ENCODE measurements at places on chromosomes 3 and 15.

DNA sequence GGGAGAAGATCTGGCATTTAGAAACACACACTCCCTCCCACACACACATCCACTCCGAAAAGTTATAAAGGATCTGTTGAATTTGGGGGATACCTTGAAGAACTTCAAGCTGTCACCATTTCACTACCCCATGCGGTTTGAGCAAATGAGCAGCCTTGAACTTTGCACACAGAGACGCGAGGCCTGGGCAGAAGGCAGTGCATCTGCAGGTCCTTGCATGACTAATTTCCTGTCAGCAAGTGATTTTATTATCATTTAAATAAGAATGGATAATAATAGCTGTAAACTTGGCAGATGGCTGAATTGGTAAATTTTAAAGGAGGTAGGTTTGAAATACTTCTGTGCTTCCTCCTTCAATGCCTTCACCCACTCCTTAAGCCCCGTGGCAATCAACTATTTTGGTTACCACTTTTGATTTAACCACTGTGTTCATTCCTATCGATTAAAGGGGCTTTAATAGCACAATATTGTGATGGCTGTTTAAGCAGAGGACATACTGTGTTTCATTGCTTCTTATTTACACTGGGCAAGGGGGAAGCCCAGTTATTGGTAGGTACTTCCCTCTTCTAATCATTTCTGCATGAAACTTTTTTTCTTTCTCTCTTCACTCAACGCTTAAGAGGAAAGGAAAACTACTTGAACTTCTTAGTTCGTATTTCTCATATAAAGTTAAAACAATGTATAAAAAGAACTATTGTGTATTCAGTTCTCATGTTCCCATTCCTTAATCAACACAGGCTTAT lies 108.1 kb downstream of the ROBO2 start:
- DNase-seq: no peak

DNA sequence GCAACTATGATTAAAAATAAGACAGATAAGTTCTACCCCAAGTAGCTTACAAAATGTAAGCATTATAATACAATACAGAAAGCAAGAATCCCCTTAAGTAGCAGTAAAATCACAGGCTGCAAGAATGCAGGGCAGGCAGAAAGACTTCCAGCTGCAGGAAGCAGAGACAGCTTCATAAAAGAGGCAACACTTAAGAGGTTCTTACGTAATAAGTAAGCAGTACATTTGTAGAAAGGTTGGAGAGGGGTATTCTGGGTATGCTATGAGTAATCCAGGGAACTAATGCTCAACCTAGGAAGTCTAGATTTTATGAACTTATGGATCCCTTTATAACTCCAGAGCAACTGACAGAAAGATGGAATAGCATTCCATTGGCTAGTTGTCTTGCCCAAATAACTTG lies 151.6 kb downstream of the IL5RA start:
- DNase-seq: no peak

DNA sequence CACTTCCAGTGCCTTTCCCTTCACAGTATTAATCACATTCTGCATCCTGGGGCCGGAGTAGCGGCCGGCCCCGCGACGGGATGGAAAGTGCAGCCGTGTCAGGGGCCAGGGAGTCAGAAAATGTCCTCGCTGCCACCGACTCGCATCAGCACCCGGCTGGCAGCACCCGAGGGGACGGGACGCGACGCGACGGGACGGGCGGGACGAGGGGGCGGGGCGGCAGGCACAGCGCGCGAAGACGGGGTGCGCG lies 353 bp downstream of the ATG3 start:
- no peak for DNase-seq

DNA sequence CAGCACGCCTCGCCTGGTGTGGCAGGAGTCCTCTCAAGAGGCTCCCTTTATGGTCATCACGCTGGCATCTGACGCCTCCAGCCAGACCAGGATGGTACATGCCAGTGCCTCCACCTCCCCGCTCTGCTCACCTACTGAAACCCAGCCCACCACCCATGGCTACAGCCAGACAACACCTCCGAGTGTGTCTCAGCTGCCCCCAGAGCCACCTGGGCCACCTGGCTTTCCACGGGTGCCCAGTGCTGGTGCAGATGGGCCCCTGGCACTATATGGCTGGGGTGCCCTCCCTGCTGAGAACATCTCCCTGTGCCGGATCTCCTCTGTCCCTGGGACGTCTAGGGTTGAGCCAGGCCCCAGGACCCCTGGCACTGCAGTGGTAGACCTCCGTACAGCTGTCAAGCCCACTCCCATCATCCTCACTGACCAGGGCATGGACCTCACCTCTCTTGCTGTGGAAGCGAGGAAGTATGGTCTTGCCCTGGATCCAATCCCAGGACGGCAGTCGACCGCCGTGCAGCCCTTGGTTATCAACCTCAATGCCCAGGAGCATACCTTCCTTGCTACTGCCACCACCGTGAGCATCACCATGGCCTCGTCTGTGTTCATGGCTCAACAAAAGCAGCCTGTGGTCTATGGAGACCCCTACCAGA lies 19.9 kb upstream of the APEH start:
- DNase-seq: no peak

- peak; percentile 55 for DNase-seq
These were observed 51.0 kb upstream of the SPSB4 start for GRCh38 chr3:141000027-141000663.

DNA sequence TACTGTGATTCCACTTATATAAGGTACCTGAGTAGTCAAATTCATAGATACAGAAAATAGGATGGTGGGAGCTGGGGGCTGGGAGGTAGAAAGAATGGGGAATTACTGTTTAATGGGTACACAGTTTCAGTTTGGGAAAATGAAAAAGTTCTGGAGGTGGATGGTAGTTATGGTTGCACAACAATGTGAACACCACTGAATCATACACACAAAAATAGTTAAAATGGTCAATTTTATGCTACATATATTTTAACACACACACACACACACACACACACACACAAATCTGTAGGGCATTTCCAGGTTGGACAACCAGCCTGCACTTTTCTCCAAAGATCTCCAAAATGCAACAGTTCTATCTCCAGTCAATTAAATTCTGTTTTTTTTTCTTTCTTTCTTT lies 1.4 kb downstream of the CCDC32 start:
- DNase-seq: no peak

GRCh38 chr15:31974855-31975829 lies 55.2 kb upstream of the CHRNA7 start:
- DNase-seq: peak; percentile 31

GRCh38 chr15:54564166-54564565 lies 585.9 kb downstream of the UNC13C start:
- no peak for DNase-seq

GRCh38 chr3:73568371-73568862 lies 56.3 kb downstream of the PDZRN3 start:
- no peak for DNase-seq

DNA sequence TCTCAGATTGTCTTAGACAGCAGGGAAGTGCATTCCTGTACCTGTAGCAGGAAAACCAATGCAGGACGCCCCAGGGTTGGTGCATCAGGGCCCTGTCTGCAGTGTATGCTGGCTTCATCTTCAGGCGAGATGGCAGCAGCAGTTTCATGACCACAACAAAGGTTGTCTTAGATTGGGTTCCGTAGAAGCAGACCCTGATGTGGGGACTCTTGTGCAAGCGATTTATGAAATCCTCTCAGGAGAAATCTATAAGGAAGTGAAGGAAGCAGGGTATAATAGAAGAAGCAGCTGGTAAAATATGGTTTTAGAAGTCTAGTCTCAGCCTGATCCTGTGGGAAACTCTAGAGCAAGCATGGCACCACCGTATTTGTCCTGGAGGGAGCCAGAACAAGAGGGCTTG lies 25.0 kb downstream of the DNAH1 start:
- no peak for DNase-seq

GRCh38 chr3:127688416-127689265 lies 15.9 kb downstream of the ABTB1 start:
- DNase-seq: peak; percentile 79

- DNase-seq: no peak
These were observed 22.2 kb downstream of the PSTPIP1 start for GRCh38 chr15:77017091-77017660.

DNA sequence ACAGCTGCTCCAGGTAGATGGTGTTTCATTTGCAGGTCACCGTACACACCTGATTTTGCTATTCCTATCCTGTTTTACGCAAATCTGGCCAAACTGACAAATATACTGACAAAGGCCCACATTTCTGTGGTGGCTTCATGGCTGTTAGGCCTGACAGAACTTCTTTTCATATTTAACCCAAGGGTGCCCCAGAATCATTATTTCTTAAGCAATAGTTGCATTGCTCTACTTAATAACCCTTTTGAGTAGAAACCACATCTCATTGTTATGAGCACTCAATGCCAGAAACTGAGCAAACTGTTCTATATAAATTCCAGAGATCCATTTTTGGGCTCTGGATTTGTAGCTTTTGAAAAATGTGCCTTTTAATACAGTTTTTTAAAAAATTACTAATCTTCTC lies 19.4 kb downstream of the ASTE1 start:
- DNase-seq: no peak

- DNase-seq: no peak
These were observed 32.5 kb downstream of the NPTN start for GRCh38 chr15:73600413-73601335.

GRCh38 chr3:69648126-69648525 lies 91.1 kb upstream of the MITF start:
- no peak for DNase-seq

DNA sequence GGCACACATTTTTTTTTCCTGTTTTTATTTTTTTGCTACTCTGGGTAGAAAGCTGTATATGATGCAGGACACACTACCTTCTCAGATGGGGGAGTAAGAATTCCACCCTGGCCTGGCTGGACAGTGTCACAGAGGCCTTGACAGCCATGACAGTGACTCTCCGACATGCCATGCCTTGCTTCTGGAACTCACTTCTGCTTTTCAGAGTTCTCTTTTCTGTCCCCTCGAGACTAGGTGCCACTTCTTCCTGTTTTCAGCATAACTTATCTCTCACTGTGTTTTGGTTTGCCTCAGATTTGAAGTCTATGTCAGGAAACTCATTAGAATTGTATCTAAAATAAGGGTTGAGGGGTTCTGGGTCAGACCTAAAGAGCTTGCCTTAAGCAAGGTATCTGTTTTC lies 69.1 kb upstream of the SEC13 start:
- no peak for DNase-seq
